ENCODE measurements at places on chromosomes 16 and 17.

- DNase-seq: peak; percentile 57
Measured at GRCh38 chr17:6305613-6306360, 129.1 kb downstream of the AIPL1 start.

GRCh38 chr17:66829883-66830282 is 5.0 kb upstream of the CACNG5 start:
- no peak for DNase-seq

DNA sequence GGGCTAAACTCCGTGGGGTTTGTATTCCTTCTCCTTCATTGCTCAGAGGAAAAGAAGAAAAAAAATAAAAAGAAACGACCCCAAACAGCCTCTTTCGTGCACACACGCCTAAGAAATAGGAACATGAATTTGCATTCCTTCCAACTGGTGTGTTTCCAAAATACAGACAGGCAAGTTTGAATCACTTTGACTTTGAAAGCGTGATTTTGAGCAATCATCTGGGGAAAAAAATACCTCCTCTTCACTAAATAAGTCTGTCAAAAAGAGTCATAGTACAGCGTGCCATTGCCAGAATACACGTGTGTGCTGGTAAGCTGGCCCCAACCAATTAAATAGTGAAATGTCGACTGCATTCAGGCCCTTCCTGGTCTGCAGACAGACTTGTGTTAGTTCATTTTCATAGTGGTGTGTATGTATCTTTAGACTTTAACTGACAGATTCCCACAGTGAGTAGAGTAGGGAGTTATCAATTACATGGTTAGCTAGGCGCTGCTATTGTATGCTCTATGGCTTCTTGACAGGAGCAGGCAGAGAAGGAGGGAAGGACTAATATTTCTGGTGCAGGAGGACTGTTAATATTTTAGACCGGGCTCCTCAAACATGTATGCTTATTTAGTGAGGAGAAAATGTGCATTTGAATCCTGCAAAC is 618.3 kb downstream of the MAF start:
- DNase-seq: no peak

- DNase-seq: no peak
Measured at GRCh38 chr16:88538366-88539060, 31.7 kb upstream of the ZC3H18 start.

DNA sequence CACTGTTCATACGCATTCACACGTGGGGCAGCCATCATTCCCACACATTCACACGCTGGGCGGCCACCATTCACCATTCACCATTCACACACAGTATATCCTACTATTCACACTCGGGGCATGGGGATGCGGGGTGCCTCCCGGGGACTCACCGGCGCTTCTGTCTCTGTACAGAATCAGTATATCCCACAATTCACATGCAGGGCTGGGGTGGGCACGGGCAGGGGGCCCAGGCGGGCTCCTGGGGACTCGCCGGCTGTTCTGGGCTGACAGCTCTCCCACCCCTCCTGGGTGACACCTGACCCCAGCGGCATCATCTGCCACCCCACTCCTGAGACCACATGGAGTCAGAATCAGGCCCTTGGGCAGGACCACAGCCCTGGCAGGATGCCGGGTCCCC is 9.6 kb downstream of the NME3 start:
- DNase-seq: no peak
